A673 (cell line): ENCODE measurements at places on chromosomes 6 and 20.

GRCh38 chr6:43454696-43455530 is 435 bp downstream of the DLK2 start:
- DNase-seq = peak; percentile 36

DNA sequence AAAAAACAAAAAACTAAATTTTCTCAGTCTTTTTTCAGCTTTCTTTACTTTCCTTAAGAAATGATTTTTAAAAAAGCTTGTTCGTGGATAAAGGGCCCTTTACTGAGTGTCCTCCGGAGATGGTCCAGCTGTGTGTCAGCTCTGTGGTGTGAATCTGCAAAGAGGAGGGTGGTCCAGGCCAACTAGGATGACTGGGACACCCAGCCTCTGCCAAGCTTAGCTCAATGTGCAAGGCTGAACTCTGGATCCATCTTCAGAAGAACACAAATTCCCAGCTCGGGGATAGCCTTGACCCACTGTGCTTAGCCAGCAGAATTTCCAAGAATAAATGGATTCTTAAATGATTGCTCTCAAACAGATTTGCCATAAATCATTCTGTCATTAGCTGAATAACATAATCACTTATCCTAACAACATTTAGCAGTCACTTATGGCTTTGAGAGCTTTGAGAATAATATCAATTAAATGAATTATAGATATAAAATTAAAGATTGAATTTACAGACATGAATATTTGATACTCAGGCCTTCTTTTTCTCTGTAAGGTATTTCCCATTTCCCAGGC is 14.2 kb upstream of the CALHM5 start:
- DNase-seq = no peak

DNA sequence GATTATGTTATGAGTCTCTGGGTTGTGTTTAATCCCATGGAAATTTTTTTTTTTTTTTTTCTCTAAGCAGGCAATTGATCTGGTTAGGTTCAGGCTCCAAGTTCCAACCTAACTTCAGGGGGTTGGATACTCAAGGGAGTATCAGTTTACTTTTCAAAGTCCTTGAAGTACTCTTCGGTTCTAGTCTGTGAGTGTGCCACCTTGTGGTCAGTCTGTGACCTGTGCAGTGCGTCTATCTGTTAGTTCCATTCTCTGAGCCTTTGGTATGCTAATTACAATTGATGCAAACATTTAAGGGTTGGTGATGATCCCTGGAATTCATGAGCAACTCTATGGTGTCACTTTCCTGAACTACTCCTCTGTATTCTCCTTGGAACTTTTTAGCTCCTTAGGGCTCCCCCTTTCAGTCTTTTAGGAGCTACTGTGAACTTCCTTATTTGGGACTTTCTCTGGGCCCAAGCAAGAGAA is 342.0 kb downstream of the SOX4 start:
- peak; percentile 64 for DNase-seq

GRCh38 chr20:60132162-60132826 is 174.1 kb downstream of the CDH26 start:
- DNase-seq = no peak

DNA sequence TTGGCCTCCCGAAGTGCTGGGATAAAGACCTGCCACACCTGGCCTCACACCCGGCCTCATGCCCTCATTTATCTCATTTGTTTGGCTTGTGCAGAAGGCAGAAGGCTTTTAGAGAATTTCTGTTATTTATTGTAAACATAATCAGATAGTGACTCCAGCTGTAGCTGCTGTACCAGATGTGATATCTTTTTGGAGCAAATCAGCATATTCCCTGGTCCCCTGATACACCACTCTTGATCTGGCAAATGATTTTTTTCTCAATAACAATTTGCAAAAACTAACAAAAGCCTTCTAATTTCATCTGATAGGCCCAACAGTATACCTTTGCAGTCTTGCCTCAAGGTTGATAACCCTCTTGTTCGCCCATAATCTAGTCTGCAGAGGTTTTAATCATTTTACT is 26.5 kb upstream of the TULP1 start:
- no peak for DNase-seq

DNA sequence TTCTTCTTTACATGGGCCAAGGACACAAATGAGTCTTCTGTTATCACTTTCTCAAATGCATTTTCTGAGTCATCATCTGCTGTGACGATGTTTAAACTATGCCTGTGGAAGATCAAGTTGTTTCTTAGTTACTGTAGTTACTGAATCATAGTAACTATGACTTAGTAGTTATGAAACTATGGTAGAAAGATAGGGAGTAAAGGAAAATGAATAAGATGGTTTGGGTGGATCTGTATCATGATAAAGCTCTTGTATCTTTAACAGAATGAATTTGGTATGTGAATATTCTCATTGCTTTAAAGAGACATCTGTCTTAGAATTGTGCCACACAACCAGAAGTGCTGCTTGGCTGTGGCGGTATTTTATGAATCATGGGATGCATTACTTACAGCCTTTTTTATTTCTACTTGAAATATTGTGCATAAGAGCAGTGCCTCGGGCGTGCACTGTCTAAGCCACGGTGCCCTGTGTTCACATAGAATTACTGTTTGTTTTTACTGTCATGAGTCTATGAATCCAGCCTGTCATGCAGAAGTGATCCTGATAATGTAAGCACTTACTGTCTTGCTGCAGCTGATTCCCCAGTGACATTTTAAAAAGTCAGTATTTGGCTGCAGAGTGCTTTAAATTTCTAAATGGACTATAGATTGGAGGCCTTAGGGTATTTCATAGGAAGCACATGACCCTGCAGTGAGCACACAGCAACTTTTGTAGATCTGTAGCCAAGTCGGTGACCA is 215.2 kb downstream of the TMEM242 start:
- DNase-seq = no peak

DNA sequence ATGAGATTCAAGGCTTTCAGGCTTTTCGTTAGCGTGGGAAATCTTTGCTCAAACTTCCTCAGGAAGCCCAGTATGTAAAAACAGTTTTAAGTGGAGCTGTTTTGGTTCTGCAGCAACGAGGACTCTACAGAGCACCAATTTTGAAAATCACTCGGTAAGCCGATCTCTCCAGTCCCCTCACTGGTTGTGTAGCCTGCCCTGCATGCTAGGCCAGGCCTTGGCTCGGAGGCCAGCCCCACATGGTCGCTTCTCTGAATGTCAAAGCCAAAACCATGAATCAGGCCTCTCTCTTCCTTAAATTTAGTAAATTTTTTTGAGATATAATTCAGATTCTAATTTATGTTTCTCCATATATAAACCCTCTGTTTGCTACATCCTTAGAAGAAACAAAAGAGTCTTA is 108.0 kb downstream of the CHD6 start:
- no peak for DNase-seq

GRCh38 chr6:154951345-154952200 is 43.5 kb upstream of the TIAM2 start:
- DNase-seq = no peak

- DNase-seq = peak; percentile 88
Observed at GRCh38 chr20:50794846-50795634, at the start of gene BCAS4. Gene BCAS4, plus strand, starts transcription at chr20:50795061. Its CDS starts 23 bp downstream, at chr20:50795084.

- peak; percentile 85 for DNase-seq
Observed at GRCh38 chr20:37901654-37902503, 1.0 kb upstream of the VSTM2L start.

DNA sequence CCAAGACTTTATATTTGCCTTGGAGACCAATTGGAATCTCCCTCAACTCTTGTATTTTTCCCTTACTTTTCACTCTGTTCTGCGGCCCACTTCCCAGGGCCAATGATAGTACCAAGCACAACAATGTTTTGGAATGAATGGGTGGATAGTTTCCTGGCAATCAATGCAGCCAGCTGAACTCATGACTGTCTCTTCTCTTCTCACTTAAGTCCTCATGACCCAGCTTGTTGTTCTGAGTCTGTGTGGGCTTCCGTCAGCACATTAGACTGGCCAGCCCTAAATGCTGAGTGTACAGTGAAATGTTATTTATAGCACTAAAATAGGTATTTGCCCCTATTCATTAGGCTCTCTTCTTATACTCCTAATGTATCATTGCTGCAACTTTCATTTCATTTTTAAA is 5.6 kb upstream of the MBOAT1 start:
- DNase-seq = no peak

DNA sequence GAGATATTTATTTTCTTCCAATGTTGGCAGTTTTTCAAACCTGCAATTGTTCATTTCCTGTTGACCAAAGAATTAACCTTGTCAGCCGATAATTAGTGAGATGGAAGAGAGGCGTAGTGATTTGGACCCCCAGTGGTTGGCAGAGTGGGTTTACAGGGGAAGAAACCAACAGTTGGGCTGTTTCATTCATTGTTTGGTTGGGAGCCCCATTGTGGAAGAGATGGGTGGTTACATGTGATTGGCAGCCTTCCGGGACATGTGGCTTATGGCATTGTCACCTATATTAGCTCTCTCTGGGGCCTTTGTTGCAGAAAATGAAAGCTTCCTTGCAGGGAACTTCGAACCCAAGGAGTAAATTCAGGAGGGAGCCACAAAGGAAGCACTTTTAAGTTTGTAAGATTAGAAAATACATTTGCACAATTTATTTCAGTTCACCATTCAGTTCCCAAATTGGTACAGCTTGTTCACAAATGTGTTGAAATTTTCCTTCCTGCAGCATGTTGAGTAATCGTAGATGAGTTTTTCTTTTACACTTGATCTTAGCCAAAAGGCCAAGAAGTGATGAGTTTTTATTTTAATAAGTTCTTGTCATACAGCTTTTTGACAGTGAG is 50.3 kb upstream of the CDKAL1 start:
- DNase-seq = peak; percentile 89

DNA sequence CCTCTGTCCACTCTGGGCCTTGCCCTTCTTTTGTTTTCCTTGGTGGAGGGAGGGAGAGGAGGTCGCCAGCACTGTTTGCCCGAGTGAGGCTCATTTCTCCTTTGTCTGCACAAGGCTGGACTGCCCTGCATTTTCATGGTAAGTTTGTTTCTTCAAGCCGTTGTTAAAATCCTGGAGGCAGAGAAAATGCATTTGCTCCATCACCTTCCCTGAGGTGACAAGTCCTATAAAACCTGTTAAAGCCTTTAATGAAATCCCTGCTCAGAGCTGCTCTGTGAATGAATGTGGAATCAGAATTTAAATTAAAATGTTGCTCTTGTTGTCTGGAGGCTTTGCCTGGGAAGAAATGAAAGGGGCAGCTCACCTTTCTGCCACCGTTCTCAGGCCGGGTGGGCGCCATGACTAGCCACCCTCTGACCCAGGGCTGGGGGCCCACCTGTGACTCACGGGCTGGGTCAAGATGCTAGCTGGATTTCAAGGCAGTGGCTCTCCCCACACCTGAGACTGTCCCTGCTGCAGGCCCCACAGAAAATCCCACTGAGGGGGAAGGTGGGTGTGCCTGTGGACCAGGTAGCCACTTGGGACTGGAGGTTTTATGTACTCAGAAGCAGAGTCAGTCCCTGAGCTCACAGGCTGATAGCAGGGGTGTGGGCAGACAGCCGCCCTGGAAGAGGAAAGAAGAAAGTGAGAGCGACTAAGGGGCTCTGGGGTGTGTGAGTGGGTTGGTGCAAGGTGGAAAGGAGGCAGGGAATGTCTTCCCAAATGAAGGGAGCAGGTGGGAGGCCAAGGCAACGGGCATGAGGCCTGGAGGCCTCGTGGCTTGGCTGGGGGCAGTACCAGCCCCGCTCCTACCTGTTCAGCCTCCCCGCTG is 24.0 kb upstream of the MYT1 start:
- no peak for DNase-seq

- peak; percentile 24 for DNase-seq
Observed at GRCh38 chr20:36666181-36666740, 20.3 kb upstream of the SLA2 start.

- no peak for DNase-seq
Observed at GRCh38 chr6:129312880-129313279, 397.1 kb downstream of the ARHGAP18 start.

DNA sequence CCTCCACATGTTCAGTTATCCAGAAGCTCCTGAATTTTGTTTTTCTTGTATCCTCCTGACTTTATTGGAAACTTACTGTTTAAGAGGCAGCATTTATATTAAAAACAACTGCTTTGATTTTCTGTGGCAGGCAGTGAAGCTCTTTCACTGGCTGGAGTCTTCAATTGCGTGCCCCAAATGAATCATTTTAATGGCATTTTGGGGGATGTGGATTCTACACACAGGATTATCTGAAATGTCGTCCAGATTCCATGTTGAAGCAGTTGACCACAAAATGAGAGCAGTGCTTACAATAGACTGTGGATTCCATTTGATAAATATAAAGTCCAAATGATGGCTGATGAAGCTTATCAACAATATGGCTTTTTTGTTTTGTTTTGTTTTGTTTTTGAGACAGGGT is 41.0 kb upstream of the HIVEP1 start:
- no peak for DNase-seq

GRCh38 chr6:102918161-102918560 is 1524.7 kb downstream of the GRIK2 start:
- no peak for DNase-seq

- no peak for DNase-seq
Observed at GRCh38 chr20:62844182-62844581, 17.4 kb downstream of the TCFL5 start.

GRCh38 chr6:83307849-83308248 is 114.7 kb downstream of the RWDD2A start:
- DNase-seq = no peak
